Spinal cord (tissue), 10 donors: ENCODE measurements at places on chromosomes 16 and 17. TPM values are rescaled to one million over a fixed set of nuclear protein-coding genes. Genes with fewer than 3 reads are reported as not detected.
A peak's percentile ranks its signal among the peaks of the same experiment; 100 is the strongest.

DNA sequence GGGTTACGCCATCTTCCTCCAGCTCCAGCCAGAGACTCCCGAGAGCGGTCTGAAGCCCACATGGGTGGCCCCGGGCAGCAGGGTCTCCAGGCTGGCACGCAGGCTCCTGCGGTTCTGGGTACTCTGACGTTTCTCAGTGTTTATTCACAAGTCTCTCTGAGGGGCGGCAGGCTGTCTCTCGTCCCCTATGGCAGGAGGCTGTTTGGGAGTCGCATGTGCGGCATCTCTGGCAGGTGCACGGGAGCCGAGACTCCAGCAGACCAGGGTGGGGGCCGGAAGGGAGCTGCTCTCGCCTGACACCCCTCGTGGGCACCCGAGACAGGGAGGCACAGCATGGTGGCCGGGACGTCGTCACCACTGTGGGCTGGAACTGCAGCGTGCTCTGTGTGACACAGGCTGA, 48.1 kb downstream of the ZNF778 start:
- H3K36me3 ChIP-seq: peaks cover 68% of the 10 kb centered on the region
- H3K4me3 ChIP-seq: no peak overlapping the region
- H3K27me3 ChIP-seq: no peaks in the 10 kb centered on the region

DNA sequence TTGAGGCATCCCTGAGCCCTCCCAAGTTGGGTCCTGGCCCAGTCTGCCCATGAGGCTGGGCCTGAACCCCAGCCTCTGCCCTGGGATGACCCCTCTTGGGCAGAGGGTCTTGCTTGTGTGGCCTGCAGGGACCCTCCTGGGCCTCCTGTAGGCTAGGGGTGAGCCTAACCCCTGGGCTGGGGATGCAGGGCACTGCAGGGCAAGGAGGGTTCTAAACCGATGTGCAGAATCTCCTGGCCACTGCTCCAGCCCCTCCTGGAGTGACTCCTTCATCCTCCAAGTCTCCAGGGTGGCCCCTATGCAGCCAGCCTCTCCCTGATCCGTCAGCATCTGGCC, 37.5 kb downstream of the LGALS9 start:
- H3K4me1 ChIP-seq: no peaks in the 10 kb centered on the region
- H3K4me3 ChIP-seq: no peak overlapping the region
- DNase-seq: no peak

The AARS1 gene
- 103 TPM for polyA plus RNA-seq

GRCh38 chr17:67127925-67128324, 83.6 kb downstream of the CACNG1 start:
- H3K4me3 ChIP-seq: no peak overlapping the region
- H3K27me3 ChIP-seq: no peaks in the 10 kb centered on the region
- no peaks in the 10 kb centered on the region for H3K36me3 ChIP-seq
- H3K27ac ChIP-seq: no peak overlapping the region
- DNase-seq: no peak

DNA sequence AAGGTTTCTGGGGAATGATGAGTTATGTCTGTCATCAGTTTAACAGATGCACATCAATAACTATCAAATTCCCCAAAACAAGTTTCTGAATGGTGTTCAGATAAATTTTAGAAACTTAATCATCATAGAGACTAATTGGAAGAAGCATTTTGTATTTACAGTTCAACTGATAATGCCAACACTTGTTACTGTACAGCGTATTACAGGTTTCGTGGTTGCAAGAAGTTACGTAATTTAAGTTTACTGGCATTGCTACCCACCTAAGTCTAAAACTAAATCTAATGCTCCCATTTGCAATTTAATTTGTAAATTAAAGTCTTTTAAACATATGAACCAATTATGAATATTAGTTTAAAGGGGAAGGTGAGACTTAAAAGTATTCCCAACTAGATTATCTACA, 3.0 kb downstream of the SRSF1 start:
- H3K4me1 ChIP-seq: peaks cover 11% of the 10 kb centered on the region
- H3K27me3 ChIP-seq: no peaks in the 10 kb centered on the region
- DNase-seq: no peak
- no peak overlapping the region for H3K27ac ChIP-seq
- H3K4me3 ChIP-seq: no peak overlapping the region

DNA sequence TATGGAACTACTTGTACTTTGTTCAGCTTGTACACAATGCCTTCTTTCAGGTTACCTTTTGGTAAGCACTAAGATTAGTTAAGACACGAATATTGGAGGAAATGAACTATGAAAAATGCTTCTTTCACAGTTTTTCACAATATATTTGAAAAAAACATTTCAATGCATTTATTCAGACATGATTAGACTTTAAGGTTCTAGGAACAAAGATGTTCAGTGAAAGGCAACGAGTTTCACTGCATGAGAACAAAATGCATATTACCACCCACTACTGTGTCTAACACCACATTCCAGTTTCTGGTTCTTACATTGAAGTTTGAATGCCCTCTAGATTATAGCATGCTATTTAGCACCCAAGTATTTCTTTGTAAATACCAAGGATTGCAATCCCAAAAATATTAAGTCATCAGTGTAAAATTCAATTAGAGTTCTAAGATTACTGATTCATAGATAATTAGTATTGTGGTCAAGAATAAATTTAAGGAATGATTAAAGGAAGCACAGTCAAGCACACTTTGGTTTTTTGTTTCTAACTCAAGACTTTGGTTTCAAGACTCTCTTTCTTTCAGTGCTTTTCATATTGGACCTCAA, 261.7 kb downstream of the CEP112 start:
- peak overlapping the region; percentile 51 for H3K27ac ChIP-seq
- H3K4me1 ChIP-seq: no peaks in the 10 kb centered on the region
- peak; percentile 18 for DNase-seq
- no peak overlapping the region for H3K4me3 ChIP-seq
- no peaks in the 10 kb centered on the region for H3K27me3 ChIP-seq
- peaks cover 3% of the 10 kb centered on the region for H3K36me3 ChIP-seq

DNA sequence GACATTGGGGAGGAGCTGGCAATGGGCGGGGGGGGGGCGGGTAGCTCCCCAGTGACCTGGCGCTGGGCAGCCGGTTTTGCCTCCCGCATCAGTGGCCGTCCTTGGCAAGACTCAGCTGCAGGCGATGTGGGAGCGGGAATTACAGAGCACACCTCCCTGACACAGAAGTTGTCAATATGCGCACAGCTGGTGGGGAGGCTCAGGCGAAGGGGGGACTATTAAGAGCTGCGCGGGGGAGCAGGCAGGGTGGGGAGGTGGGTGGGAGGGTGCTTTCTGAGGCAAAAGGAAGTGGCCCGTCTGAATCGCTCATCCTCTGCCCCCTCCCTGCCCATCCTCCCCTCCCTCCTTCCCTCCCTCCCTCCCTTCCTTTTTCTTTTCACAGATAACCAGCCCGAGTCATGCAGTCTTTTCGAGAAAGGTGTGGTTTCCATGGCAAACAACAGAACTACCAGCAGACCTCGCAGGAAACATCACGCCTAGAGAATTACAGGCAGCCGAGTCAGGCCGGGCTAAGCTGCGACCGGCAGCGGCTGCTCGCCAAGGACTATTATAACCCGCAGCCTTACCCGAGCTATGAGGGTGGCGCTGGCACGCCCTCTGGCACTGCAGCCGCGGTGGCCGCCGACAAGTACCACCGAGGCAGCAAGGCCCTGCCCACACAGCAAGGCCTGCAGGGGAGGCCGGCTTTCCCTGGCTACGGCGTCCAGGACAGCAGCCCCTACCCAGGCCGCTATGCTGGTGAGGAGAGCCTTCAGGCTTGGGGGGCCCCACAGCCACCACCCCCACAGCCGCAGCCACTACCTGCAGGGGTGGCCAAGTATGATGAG, 44.0 kb downstream of the SREBF1 start:
- H3K4me3 ChIP-seq: no peak overlapping the region
- peaks cover 70% of the 10 kb centered on the region for H3K4me1 ChIP-seq
- no peak for DNase-seq
- peak overlapping the region; percentile 40 for H3K27ac ChIP-seq

DNA sequence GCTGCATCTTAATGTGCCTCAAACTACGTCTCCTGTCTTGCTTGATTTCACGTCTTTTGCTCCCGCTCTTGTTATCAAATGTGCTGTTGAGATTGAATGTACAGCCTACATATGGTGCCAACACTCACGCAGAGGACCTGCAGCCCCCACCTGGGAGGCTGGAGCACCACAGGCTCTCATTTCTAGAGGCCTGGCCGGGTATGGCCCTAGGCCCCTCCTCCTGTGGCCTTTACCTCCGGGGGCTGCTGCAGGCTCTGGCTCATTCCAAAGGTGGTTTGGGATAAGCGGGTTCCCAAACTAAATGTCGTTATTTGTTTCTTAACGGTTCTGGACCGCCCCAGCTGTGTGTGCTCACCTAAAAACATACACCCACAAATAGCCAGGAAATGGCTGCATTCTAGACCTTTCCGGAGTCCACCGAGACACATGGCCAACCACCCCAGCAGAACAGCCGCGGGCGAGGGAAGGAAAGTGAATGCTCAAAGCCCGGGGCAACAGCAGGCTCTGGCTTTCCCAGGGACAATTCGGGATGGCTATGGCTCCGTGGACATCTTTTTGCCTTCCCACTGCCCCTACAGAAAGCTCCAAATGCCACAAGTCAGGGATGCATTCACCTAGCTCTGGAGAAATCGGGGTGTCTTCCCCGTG, 105.9 kb downstream of the ENGASE start:
- H3K27ac ChIP-seq: no peak overlapping the region
- H3K27me3 ChIP-seq: peaks cover 22% of the 10 kb centered on the region
- DNase-seq: no peak
- H3K36me3 ChIP-seq: peaks cover 7% of the 10 kb centered on the region
- H3K4me1 ChIP-seq: peaks cover 31% of the 10 kb centered on the region
- H3K4me3 ChIP-seq: no peak overlapping the region

DNA sequence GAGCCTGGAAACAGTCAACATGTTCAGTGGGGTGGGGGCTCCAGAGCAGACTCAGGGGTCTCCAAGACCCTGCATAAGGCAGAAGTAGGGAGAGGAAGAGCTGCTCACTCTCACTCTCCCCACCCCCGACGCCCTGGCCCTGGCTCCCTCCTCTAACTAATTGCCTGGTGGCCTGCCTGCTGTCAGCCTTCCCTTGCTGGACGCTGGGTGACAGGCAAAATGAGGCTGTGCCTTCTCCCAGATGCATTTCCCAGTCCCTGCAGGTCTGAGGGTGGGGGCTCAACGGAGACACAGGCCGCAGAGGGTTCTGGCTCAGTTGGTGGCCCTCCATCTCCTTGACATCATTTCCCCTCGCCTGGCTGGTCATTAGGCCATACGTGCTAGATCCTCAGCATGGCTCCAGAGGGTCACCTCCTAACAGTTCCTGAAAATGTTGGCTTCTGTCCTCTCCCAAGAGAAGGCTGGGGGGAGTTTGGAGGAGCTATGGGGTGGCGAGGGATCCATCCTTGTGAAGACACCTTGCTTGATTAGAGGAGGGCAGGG, 1.4 kb downstream of the FMNL1 start:
- no peak for DNase-seq
- peaks cover 2% of the 10 kb centered on the region for H3K36me3 ChIP-seq
- H3K27ac ChIP-seq: no peak overlapping the region
- peaks cover 42% of the 10 kb centered on the region for H3K4me1 ChIP-seq
- peaks cover 30% of the 10 kb centered on the region for H3K27me3 ChIP-seq

GRCh38 chr16:734208-734980, 6.4 kb downstream of the CIAO3 start:
- H3K4me1 ChIP-seq: peaks cover 5% of the 10 kb centered on the region
- no peak for DNase-seq
- no peak overlapping the region for H3K27ac ChIP-seq
- no peaks in the 10 kb centered on the region for H3K27me3 ChIP-seq
- H3K4me3 ChIP-seq: no peak overlapping the region
- H3K36me3 ChIP-seq: peaks cover 99% of the 10 kb centered on the region

The SMTNL2 gene
- polyA plus RNA-seq: 12.8 TPM

The MYH2 gene
- 0.21 TPM for polyA plus RNA-seq

GRCh38 chr16:51936846-51937245, 610.1 kb downstream of the TOX3 start:
- DNase-seq: no peak
- H3K36me3 ChIP-seq: no peaks in the 10 kb centered on the region
- H3K4me3 ChIP-seq: no peak overlapping the region
- H3K27me3 ChIP-seq: no peaks in the 10 kb centered on the region
- peaks cover 5% of the 10 kb centered on the region for H3K4me1 ChIP-seq

DNA sequence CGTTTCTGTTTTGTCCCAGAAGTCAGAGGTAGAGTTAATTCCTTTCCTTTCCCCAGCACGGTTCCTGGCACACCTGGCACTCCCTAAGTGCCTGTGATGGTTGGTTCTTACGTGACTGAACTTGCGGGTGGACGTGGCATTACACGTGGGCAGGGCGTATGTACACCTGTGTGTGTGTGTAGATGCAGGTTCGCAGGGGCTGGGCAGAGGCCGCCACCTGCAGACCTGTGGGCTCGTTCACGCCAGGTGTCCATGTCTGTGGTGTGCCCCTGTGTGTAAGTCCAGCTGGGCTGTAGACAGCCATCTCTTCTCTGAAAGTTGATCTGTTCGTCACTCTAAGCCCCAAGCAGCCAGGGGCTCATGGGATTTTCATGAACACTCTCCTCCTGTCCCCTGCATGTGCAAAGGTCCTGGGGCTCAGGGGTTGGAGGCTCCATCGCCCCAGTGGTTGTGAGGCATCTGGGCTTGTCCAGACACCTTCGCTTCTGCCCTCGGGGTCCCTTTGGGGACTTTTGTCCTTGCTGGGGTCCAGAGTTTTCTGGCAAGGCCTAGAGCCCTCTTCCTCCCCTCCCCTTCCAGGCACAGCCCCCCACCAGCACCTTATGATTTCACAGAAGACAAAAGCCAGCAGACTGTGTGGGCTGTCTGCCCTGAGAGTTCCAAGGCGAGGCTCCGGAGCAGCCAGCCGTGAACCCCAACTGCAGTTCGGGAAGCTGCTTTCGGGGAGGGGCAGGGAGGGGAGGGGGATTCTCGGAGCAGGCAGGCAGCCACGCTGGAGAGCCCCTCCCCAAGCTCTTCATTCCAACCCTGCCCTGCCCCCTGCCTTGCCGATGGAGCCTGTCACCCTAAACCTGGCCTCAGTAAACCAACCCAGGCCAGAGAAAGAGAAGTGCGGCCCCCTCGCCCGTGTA, 5.4 kb upstream of the FSCN2 start:
- H3K4me1 ChIP-seq: peaks cover 59% of the 10 kb centered on the region
- H3K27me3 ChIP-seq: peaks cover 39% of the 10 kb centered on the region

The FBXO39 gene
- 0.63 TPM for polyA plus RNA-seq

DNA sequence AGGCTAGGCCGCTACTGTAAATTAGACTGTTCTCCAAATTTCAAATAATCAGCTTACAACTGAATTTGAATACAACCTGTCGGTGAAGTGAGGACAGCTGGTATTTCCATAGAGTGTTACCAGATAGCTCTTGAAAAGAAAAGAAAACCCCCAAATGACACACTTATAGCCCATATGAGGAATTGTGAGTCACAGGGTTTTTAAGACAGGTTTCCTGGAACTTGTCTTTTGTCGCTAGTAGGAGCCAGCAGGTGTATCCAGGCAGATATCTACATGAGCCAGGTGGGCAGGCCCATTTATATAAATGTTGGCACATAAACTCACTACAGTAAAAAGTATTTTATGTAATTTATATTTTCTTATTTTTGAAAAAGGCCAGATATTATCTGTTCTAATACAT, 24.0 kb downstream of the TNRC6A start:
- no peak overlapping the region for H3K4me3 ChIP-seq
- H3K27ac ChIP-seq: no peak overlapping the region
- H3K36me3 ChIP-seq: no peaks in the 10 kb centered on the region
- no peaks in the 10 kb centered on the region for H3K27me3 ChIP-seq
